ENCODE measurements at places on chromosomes 2 and 18. TPM values are rescaled to one million over a fixed set of nuclear protein-coding genes. Genes with fewer than 3 reads are reported as not detected.

DNA sequence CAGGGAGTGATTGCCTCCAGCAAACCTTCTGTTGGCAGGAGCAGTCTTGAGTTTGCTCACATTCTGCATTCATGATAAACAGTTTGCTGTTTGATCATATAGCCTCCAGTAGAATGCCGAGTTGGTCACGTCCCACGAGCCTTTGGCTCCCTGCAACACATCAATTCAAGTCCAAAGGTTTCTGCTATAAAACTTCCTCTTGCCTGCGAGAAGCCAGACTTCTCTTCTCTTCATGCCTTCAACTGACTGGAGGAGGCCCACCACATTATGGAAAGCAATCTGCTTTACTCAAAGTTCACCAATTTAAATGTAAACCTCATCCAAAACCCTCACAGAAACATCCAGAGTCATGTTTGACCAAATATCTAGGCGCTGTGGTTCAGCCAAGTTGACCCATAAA is 40.8 kb downstream of the CXCR4 start:
- no peaks in the 10 kb centered on the region for H3K27me3 ChIP-seq
- H3K27ac ChIP-seq = no peak overlapping the region
- H3K36me3 ChIP-seq = no peaks in the 10 kb centered on the region
- DNase-seq = no peak
- H3K4me3 ChIP-seq = no peak overlapping the region
- no peaks in the 10 kb centered on the region for H3K4me1 ChIP-seq

DNA sequence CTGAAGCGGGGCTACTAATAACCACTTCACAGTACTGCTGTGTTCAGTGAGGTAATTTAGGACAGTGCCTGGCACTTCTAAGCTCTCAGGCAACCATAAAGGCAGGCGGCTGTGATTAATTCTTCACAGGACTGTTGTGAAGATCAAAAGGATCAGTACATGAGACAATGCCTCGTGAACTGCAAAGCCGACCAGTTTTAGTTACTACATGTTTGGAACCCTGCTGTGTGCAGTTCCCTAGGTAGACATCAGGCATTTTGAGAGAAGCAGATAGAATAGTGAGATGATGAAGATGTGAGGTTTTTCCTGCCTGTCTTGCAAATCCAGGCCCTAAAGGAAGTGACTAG is 19.1 kb downstream of the EFHD1 start:
- no peaks in the 10 kb centered on the region for H3K36me3 ChIP-seq
- no peak overlapping the region for H3K27ac ChIP-seq
- no peak for DNase-seq
- H3K4me3 ChIP-seq = no peak overlapping the region

DNA sequence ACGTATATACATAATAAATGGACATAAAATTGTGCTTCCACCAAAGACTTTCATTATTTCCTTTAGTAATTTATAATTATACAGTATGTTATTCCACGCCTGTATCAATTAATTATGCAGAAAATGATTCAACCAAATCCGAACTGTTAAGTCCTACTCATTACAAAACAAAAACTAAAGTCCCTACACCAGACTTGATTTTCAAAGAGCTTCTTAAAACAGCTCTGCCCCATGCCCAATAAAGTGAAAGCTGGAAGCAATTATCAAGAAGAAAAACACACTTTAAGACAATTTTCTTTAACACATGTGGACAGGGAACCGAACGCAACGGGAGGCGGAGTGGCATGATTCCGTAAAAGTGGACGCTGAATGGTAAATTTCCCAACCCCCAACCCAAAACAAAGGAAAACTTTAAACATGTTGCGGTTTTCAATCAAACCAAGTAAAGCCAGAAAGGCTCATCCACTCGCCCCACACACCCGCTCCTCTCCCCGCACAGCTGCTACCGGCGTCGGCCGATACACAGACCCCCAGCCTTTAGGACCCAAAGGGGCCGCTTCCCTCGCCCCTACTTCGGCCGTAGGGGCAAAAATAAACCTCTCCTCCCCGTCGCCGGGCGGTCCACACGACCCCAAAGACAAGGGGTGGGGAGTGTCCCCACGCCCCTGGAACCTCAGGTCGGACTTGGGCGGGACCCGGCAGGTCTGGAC is 705 bp downstream of the YES1 start:
- no peaks in the 10 kb centered on the region for H3K36me3 ChIP-seq
- H3K4me1 ChIP-seq = peaks cover 3% of the 10 kb centered on the region

DNA sequence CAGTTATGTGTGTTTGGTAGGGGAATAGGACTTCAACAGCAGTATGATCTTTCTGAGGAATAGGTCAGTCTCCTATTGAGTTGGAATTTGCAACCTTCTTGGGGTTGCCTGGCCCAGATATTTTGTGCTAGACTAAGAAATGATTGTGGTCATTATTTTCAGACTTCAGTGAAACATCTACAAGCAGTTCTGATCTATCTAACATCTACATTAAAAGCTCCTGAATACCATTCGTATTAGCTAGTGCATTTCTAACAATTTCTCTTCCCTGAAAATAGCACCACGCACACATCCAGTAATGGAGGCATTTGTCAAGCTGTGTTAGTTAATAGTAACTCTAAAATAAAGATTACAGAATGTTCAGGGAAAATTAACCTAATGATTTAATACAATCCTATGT is 179.3 kb downstream of the FIGN start:
- H3K27ac ChIP-seq = no peak overlapping the region
- no peaks in the 10 kb centered on the region for H3K4me1 ChIP-seq
- DNase-seq = no peak
- H3K36me3 ChIP-seq = no peaks in the 10 kb centered on the region
- H3K4me3 ChIP-seq = no peak overlapping the region

- no peaks in the 10 kb centered on the region for H3K27me3 ChIP-seq
- H3K4me3 ChIP-seq = no peak overlapping the region
- no peaks in the 10 kb centered on the region for H3K36me3 ChIP-seq
- peak; percentile 86 for DNase-seq
- H3K27ac ChIP-seq = peak overlapping the region; percentile 24
Measured at GRCh38 chr2:220143336-220143735, 515.9 kb downstream of the SLC4A3 start.

DNA sequence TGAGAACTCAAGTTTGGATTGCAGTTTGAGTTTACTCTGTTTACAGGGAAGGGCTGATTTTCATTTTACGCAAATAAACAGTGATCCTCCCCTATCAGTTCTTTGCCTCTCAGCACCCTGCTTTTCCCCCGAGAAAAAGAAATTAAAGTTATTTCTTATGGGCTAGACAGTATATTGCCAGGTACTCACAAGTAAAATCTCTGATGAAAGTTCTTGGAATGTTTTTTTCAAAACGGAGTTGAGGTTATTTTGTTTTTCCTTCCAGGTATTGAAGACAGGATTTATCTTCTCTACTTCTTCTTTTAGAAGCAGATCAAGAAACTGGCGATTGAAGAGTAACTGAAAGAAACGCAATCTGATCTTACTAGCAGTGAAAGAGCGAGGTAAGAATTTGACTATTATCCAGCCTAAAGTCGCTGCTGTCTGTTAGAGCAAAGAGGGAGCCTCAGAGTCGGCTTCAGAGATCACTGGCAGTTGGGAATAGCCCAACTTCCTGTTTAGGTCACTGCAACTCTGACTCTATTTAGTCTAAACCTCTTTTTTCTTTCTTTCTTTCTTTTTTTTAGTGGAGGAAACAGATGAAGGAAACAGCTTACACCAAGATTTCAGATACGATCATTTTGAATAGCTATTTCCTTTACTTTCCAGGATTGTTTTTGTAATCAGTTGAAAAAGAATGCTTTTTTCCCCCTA is at the start of gene TFPI:
TFPI (minus strand) TSS at position 425 of the 693 bp plus-strand sequence. CDS start 50,667 bp downstream, outside the sequence.
- peak within 1 kb of the TSS; percentile 84 for H3K27ac ChIP-seq
- H3K36me3 ChIP-seq = peaks cover 4% of the 10 kb centered on the region
- peaks cover 3% of the 10 kb centered on the region for H3K4me1 ChIP-seq
- DNase-seq = peak; percentile 78
- H3K27me3 ChIP-seq = no peaks in the 10 kb centered on the region
- peak within 1 kb of the TSS; percentile 92 for H3K4me3 ChIP-seq

DNA sequence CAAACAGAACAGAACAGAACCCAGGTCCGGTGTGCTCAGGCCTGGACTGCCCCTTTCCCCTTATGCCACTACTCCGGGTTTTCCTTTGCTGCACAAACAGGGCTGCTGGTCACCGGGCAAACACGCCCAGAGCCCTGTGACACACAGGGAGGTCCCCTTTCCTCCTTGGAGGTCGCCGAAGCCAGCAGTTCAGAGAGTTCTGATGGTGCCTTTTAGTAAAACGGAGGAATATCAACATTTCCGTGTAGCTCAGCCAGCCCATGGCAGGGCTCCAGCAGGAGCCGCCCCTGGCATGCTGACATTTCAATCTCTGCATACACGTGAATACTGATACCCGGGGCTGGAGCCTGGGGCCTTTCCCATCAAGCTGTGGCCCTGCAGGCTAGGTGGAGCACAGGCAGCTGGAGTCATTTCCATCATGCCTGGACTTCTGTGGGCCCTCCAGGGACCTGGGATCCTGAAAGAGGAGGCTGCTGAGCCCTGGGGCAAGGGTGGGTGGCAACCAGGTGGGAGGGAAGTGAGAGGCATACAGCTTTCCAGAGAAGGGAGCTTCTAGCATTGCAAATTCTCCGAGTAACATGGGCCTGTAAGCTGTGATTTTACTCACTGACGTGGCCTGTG is 91.4 kb upstream of the PXDN start:
- no peak overlapping the region for H3K4me3 ChIP-seq
- peaks cover 1% of the 10 kb centered on the region for H3K27me3 ChIP-seq
- no peaks in the 10 kb centered on the region for H3K4me1 ChIP-seq
- H3K27ac ChIP-seq = no peak overlapping the region

DNA sequence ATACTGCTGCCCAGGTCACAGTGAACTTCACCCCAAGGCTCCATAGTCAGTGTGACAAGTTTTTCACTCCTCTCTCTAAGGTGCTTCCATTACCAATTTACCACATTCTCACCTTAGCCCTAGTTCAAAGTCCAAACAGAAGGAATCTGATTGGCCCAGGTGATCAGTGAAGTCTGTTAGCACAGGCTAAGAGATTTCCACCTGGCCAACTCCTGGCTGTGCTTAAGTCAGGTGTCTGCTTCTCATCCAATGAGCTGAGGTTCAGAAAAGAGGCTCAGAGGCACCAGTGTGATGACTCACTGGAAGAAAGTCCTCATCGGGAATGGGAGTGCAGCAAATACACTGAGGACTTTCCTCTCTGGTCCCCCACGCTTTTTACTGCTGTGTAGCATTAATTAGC is 164.4 kb upstream of the MGAT5 start:
- H3K27me3 ChIP-seq = no peaks in the 10 kb centered on the region
- no peak overlapping the region for H3K4me3 ChIP-seq
- H3K4me1 ChIP-seq = no peaks in the 10 kb centered on the region
- no peaks in the 10 kb centered on the region for H3K36me3 ChIP-seq
- no peak overlapping the region for H3K27ac ChIP-seq

DNA sequence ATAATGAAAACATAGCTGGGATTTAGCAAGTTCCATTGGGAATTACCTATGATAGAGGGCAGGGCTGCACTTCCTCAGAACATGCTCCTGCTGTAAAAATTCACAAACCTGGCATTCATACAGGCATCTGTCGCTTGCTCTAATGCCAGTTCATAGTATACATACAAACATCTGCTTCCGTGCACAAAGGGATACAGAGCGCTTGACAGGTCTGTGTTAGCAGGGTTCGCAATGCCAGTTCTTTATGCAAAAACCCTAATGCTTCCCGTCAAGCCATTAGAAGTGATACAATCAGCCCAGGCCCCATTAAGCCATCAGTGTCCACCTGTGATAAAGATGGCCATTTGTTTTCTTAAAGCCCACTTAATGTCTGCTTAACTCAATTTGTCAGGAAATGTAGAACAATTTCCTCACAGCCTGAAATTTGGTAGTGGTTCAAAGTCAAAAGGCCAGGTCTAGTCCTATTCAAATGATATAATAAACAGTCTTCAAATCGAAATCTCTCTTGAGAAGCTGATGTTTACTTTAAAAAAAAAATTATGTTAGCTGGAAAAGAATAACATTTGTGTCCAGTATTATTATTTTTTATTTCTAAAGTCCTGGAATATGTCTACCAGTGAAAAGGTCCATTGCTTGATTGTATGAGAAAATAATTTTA is 556.3 kb downstream of the ARHGAP15 start:
- no peaks in the 10 kb centered on the region for H3K4me1 ChIP-seq
- H3K27me3 ChIP-seq = no peaks in the 10 kb centered on the region
- no peaks in the 10 kb centered on the region for H3K36me3 ChIP-seq
- DNase-seq = no peak
- no peak overlapping the region for H3K4me3 ChIP-seq
- no peak overlapping the region for H3K27ac ChIP-seq

DNA sequence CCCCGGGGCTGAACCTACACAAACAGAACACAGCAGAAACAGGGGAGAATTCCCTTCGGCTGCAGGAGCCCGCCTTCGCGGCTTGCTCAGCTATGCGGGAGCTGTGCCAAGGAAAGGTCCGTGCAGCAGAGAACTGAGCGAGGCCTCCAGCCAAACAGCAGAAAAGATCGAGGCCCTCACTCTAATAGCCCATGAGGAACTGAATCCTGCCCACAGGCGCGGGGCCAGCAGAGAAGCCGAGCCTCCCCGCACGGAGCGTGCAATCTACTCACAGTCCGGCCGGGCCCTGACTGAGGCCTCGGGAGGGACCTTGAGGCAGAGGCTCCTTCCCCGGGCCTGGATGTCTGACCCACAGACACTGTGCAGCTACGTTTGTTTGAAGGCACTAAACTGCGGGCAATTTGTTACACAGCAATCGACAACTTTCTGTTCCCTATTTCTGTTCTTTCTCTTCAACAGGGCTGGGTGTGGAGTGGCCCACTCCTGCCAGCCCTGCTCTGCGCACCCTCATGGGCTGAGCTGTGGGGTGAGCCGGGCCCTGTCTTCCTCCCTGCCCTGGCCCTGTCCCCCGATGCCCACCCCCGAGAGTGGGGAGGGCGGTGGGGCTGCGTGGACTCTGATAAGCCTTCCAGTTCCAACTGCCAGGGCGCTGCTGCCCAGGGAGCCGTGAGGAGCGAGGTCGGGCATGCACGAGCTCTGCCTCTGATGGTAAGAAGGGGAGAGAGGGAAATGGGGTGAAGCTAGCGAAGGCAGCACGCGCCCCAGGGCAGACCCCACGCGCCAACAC is 13.7 kb downstream of the HES6 start:
- H3K4me1 ChIP-seq = 0 out of 2 replicates have a peak, but pooled peaks cover 2% of the 10 kb centered on the region
- no peaks in the 10 kb centered on the region for H3K36me3 ChIP-seq
- DNase-seq = peak; percentile 40
- no peak overlapping the region for H3K27ac ChIP-seq
- no peak overlapping the region for H3K4me3 ChIP-seq
- H3K27me3 ChIP-seq = peaks cover 25% of the 10 kb centered on the region

DNA sequence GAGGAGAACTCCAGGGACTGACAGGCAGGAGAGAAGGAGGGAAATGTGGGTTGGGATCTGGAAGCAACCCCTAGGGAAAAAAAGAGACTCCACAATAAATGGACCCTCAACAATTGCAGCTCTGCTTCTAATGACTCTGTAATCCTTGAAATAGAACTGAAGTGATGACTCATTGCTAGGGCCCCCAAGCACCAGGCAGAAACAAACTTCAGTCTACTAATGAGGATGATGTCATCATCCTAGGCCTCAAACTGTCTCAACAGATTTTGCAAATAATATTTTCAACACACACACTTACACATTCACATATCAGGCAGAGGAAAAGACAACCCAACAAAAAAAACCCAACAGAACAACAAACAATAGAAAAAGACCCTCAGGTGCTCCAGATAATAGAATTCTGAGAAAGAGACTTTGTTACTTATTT is 143.3 kb downstream of the HDAC4 start:
- no peaks in the 10 kb centered on the region for H3K27me3 ChIP-seq
- H3K27ac ChIP-seq = peak overlapping the region; percentile 72
- H3K4me3 ChIP-seq = no peak overlapping the region

Gene FOXI3
- total RNA-seq = not detected

Gene SERPINB8
- 18.3 TPM for total RNA-seq

Gene RBBP8
- 21.1 TPM for total RNA-seq

Gene REEP1
- total RNA-seq = under 0.01 TPM

Gene LINC00305
- not detected for total RNA-seq
